ENCODE measurements at places on chromosomes 5 and 9. TPM values are rescaled to one million over a fixed set of nuclear protein-coding genes. Genes with fewer than 3 reads are reported as not detected.
A peak's percentile ranks its signal among the peaks of the same experiment; 100 is the strongest.

- no peak for DNase-seq
These were observed 145.7 kb upstream of the GNA14 start for GRCh38 chr9:77793849-77794248.

The SLC1A1 gene
- polyA plus RNA-seq, result 7.0 TPM

The RPS23 gene
- 2,798 TPM for polyA plus RNA-seq

GRCh38 chr9:7130266-7130820, 372.6 kb downstream of the KDM4C start:
- DNase-seq, result no peak

DNA sequence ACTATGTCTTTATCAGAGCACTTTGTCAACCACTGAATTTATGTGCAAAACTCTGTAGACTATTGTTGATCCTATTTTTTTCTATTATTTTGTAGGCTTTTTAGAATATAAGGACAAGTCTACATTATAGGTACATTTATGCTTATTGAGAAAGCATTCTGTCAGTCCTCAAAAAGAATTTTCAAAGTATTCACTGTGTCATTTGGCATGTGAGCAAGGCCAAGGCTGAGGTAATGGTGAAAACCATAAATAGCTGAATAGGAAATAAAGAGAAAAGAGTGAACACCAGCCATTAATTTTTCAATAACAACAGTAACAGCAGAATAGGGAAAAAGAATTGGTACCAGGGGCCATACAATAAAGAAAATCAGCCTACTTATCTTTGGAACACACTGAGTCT, 21.0 kb downstream of the SKIC3 start:
- DNase-seq, result no peak

The SNX24 gene
- 8.3 TPM for polyA plus RNA-seq

DNA sequence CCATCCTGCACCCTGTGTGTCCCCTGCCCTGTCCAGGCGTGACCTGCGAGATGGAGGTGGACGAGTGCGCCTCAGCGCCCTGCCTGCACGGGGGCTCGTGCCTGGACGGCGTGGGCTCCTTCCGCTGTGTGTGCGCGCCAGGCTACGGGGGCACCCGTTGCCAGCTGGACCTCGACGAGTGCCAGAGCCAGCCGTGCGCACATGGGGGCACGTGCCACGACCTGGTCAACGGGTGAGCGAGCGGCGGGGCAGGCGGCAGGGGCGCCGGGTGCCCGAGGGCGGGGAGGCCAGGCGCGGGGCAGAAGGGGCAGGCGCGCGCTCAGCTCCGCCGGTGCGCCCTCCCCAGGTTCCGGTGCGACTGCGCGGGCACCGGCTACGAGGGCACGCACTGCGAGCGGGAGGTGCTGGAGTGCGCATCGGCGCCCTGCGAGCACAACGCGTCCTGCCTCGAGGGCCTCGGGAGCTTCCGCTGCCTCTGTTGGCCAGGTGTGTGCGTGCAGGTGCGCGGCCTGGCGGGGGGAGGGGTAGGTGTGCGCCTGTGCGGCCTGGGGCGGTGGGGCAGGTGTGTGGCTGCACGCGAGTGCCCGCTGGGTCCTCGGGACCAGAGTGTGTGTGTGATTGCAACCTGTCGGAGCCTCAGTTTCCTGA, 10.0 kb downstream of the CRB2 start:
- DNase-seq, result no peak

DNA sequence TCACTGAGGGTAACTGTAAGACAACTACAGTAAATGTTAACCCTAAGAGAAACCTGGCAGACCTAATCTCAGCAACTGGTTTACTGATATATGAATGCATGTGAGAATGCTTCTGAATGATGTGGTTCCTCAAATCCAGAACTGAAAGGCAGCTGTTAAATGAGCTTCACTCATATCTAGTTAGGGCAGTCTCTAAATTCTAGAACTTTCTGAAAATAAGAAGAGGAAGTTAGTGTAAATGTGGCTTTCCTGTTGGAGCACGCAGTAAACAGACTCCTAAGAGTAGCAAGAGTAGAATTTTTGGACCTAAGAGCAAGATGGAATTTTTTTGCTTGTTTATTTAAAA, 117.9 kb upstream of the KCNN2 start:
- no peak for DNase-seq

DNA sequence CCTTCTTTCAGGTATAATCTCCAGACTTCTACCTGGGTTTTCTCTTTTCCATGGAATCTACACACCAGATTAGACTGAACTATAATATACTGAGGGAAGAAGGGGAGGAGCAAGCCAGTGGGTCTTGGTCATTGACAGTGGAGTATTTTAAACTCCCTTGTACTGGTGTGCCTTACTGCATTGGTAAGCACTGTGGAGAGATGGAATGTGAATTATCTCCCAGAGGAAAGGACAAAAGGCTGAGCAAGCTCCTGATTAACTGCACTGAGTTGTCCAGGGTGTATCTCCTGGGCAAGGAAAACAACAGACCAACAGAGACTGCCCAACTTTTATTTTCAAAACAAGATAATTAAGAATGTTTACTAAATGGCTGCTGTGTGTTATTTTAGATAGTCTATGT, 29.8 kb upstream of the SLCO6A1 start:
- no peak for DNase-seq

GRCh38 chr5:138138949-138139780, at the start of gene NME5:
Gene NME5, minus strand, starts transcription at chr5:138139428. Its CDS starts 648 bp downstream, at chr5:138138780.
- peak; percentile 15 for DNase-seq

- DNase-seq, result no peak
These were observed 71.9 kb upstream of the LRRTM2 start for GRCh38 chr5:138946831-138947560.

DNA sequence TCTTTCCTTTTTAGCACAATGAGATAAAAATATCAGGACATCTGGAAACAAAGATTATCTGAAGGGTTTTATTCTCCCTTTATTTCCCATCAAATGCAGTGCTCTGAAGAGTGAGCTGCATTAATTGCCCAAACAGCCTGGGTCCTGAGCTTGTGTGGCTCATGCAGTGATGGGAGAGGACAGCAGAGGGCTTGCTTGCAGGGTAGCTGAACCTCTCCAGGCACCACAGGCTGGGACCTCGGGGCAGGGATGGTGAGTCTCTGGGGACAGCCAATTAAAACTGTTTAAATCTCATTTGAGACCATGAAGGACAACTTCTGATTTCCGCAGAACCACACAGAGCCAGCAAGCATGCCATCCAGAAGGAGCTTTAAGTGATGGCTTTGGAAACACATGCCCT, 71.2 kb downstream of the PLAC8L1 start:
- DNase-seq, result no peak

- peak; percentile 37 for DNase-seq
These were observed 78.3 kb downstream of the CEP120 start for GRCh38 chr5:123344816-123345426.

DNA sequence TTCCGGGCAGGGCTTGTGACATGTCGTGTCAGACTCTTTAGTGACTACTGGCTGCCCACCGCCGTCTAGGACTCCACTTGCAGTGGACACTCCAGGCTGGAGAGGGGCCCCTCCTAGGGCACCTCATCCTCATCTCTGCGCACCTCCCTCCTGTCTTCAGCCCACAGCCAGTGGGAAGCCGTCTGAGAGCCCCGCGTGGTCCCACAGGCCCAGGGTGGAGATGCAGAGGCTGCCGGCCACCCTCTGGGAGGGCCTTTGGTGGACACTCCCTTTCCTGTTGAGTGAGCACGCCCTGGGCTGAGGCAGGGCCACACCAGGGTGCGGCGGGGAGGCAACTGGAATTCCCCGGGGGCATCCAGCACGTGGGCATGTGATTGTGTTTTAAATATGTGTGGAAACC, 80.5 kb downstream of the IRX2 start:
- no peak for DNase-seq

DNA sequence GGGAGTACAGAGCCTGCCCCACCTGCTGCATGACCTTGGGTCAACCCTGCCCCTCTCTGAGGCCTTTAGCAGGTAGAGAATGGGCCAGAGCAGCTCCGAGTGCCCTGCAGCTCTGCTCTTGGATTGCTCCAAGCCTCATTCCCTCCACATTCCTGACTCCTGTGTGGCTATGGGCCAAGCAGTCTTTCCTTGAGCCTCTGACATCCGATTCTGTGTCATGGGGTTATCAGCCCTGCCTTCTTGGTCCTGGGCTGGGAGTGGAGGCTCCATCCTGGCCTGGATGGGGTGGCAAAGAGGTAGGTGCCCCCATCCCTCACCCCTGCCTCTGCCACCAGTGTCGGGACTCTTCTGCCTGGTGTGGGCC, 13.7 kb downstream of the FPGS start:
- no peak for DNase-seq

The FOXD4 gene
- polyA plus RNA-seq, result 0.19 TPM

GRCh38 chr5:158849219-158849791, 250.4 kb downstream of the EBF1 start:
- DNase-seq, result no peak

- DNase-seq, result no peak
These were observed 271.2 kb downstream of the EDIL3 start for GRCh38 chr5:84113246-84114105.

DNA sequence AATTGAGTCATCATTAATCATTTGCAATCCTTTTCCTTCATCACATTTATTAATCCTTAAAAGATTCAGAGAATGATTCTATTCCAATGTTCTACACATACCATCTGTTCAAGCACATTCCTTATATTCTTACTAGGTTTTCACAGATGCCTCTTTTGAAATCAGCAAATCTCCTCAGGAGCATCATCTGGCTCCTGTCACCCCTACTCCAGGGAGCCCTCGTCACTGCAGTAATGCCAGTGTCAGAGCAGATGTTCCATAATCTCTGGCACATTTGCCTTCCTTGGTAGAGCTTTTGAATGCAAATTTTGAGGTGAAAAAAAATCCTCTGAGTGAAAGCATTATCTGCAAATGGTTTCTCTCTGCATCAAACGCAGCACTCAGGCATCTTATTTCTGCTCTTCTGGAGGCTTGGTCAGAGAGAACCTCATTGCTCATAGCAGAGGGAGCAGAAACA, 7.6 kb upstream of the KCNV2 start:
- no peak for DNase-seq

The GNA14 gene
- 8.8 TPM for polyA plus RNA-seq

The DOLK gene
- 16.4 TPM for polyA plus RNA-seq

DNA sequence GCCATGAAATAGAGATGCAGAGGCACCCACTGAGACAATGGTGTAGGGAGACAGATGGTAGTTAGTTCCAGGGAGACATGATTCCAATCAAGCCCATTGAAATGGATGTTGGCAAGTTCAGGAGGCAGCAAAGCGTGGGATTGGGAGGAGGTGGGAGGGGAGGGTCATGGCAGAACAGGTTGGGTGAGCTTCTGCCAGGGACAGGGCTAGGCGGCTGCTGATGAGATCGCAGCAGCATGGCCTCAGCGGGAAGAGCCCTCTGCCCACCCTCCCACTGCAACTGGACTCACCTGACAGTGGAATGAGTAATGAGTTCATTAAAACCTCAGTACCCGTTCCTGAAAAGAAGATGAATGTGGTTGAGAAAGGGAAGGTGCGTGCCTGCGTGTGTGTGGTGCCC, 418.2 kb downstream of the CDK5RAP2 start:
- DNase-seq, result no peak
